Left colon (tissue), 2 donors: ENCODE measurements at places on chromosomes 5 and 9. TPM values are rescaled to one million over a fixed set of nuclear protein-coding genes. Genes with fewer than 3 reads are reported as not detected.

Gene ADAMTSL2
- 1.3 TPM for total RNA-seq

Gene IL9
- not detected for total RNA-seq

Gene FOXD1
- total RNA-seq, result not detected

Gene SPACA9
- total RNA-seq, result 2.6 TPM

Gene CTXN3
- total RNA-seq, result not detected
